ENCODE measurements at places on chromosomes 7 and 10. TPM values are rescaled to one million over a fixed set of nuclear protein-coding genes. Genes with fewer than 3 reads are reported as not detected.

Gene FBXW4
- 54.1 TPM for polyA plus RNA-seq

Gene UPK3B
- polyA plus RNA-seq: 0.38 TPM

Gene MRC1
- 9.2 TPM for polyA plus RNA-seq

Gene NCF1
- 0.84 TPM for polyA plus RNA-seq

Gene NKX1-2
- not detected for polyA plus RNA-seq

Gene AHR
- polyA plus RNA-seq: 31.9 TPM

Gene PPP1R3C
- 48.7 TPM for polyA plus RNA-seq

Gene CROT
- polyA plus RNA-seq: 30.6 TPM

Gene FGL2
- 103 TPM for polyA plus RNA-seq

Gene PRTFDC1
- 37.3 TPM for polyA plus RNA-seq

Gene AEBP1
- polyA plus RNA-seq: 75.0 TPM

Gene TRIM50
- polyA plus RNA-seq: 0.23 TPM

Gene CISD1
- 62.1 TPM for polyA plus RNA-seq

Gene GRM3
- 0.22 TPM for polyA plus RNA-seq

Gene HDAC9
- polyA plus RNA-seq: 11.1 TPM

Gene RET
- polyA plus RNA-seq: 19.0 TPM

Gene ITIH2
- 0.20 TPM for polyA plus RNA-seq

Gene CFAP46
- polyA plus RNA-seq: 7.2 TPM

Gene CDK13
- polyA plus RNA-seq: 65.0 TPM

Gene CTAGE8
- polyA plus RNA-seq: 7.2 TPM

Gene TRPV5
- 0.58 TPM for polyA plus RNA-seq

Gene CALML3
- not detected for polyA plus RNA-seq

Gene ENKUR
- polyA plus RNA-seq: 4.8 TPM

Gene BTBD16
- polyA plus RNA-seq: 0.69 TPM

Gene MINPP1
- polyA plus RNA-seq: 40.4 TPM

Gene FAM131B
- 2.5 TPM for polyA plus RNA-seq

Gene PRXL2A
- 104 TPM for polyA plus RNA-seq

Gene MYPN
- polyA plus RNA-seq: 0.05 TPM

Gene FGF8
- 8.2 TPM for polyA plus RNA-seq

Gene OR2A12
- not detected for polyA plus RNA-seq

Gene LBX1
- polyA plus RNA-seq: not detected

Gene COL28A1
- polyA plus RNA-seq: 9.7 TPM

Gene SH2D4B
- polyA plus RNA-seq: 0.13 TPM

Gene CHAT
- not detected for polyA plus RNA-seq

Gene NRP1
- 154 TPM for polyA plus RNA-seq

Gene TMEM273
- 3.1 TPM for polyA plus RNA-seq

Gene ABCC2
- polyA plus RNA-seq: 8.3 TPM

Gene RNF32
- 2.4 TPM for polyA plus RNA-seq

Gene BICC1
- 82.5 TPM for polyA plus RNA-seq

Gene NUDT13
- 5.4 TPM for polyA plus RNA-seq

Gene STRIP2
- 2.8 TPM for polyA plus RNA-seq

Gene VGF
- polyA plus RNA-seq: 0.29 TPM

Gene CPED1
- 44.1 TPM for polyA plus RNA-seq

Gene OPN1SW
- 1.4 TPM for polyA plus RNA-seq

Gene PDE6C
- 0.69 TPM for polyA plus RNA-seq

Gene KNDC1
- polyA plus RNA-seq: 9.9 TPM

Gene CHST15
- polyA plus RNA-seq: 23.5 TPM

Gene ZNF117
- 46.6 TPM for polyA plus RNA-seq

Gene DMBT1
- not detected for polyA plus RNA-seq

Gene OGDHL
- 38.1 TPM for polyA plus RNA-seq

Gene FOXI2
- 1.7 TPM for polyA plus RNA-seq
